ENCODE measurements at places on chromosomes 3 and 15.

- DNase-seq = no peak
Observed at GRCh38 chr3:8488411-8488810, 13.2 kb upstream of the LMCD1 start.

DNA sequence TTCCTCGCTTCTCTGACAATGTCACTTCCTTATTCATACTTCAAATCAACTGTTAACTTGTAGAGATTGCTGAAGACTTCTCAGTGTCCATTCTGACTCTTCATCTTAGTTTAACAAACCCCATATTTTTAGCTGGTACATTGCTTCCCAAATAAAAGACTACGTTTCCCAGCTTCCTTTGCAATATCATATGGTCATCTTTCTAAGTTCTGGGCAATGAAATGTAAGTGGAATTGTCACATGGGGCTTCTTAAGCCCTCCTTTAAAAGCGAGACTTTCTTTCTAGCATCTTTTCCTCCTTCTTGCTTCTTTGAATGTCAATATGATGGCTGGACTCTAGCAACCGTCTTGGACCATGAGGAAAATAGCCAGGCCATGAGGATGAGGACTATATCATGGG lies 239.0 kb downstream of the ZNF621 start:
- no peak for DNase-seq

DNA sequence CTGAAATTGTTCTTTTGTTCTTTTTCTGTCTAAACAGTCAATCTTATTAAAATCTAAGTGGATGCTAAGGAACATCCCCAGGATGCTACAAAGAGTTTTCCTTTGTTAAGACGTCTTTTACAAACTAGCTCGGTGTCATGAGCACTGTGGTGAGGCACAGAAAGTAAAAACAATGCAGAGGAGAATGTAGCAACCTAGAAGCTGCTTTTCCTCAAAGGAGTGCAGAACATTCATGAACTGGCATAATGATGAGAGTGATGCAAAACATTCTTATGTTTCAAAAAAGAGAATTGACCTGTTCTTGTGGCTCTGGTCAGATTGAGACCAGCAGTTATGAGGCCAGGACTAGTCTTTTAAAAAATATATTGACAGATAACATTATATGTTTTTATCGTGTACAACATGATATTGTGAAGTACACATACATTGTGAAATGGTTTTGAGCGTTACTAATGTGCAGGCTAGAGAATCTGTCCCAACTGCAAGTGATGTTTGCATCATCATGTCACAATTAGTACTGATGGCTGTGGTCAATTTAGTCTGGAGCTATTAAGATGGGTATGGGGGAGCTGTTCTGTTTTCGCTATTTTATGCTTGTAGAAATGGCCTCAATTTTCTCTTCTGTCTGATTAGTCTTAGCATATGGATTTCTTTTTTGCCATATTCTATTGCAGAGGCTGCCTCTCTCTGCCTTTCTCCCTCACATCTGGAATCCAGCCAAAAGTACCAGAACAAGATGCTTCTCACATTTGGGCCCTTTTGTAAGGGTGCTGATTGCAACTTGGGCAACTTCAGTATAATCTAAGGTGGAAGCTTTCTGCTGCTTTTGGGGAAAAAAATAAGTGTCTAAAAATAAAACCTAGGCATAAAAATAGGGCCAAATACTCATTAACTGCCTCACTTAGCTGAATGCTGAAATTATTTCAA lies 50.2 kb downstream of the HHLA2 start:
- no peak for DNase-seq

DNA sequence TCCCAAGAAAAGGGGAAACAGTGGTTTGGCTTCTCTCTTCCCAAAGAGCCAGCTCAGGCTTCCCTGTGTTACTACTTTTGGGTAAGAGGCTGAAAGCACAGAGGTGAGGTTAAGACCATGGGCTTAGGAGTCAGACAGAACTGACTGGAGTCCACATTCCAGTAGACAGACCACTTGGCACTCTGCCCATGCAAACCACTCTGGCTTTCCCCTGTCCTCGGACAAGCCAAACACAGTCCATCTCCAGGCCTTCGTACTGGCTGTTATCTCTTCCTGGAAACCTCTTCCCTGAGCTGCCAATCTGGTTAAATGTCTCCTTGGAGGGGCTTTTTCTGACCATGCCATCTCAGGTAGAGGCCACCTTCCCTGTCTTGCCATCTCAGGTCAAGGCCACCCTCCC lies 53.1 kb upstream of the FAM3D start:
- DNase-seq = no peak

DNA sequence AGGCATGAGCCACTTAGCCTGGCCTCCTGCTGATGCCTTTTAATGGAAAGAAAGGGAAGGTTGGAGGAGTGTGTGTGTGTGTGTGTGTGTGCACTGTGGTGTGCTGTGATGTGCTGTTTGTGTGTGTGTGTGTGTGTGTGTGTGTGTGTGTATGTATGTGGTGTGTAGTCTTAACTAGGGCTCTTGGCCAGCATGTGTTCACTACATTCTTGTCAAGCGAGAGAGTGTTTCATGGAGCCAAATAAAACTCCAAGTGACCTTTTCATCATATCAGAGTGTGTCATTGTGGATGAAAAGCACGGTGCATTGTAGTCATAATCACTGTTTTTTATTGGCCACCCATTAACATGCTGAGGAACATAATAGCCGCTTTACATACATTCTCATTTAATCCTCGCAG lies 30.8 kb upstream of the BHLHE40 start:
- no peak for DNase-seq

All from NCI-H460 (cell line).